Endodermal cell (in vitro differentiated cells): ENCODE measurements at places on chromosomes 1 and 21. TPM values are rescaled to one million over a fixed set of nuclear protein-coding genes. Genes with fewer than 3 reads are reported as not detected.

Gene AUNIP
- total RNA-seq, result 7.2 to 21.2 TPM (median 19.5 TPM) in 3 replicates

Gene LSS
- 56.7 to 85.3 TPM (median 59.3 TPM) in 3 replicates for total RNA-seq

Gene OR10Z1
- total RNA-seq, result not detected in 3 replicates

Gene PRAMEF15
- not detected in 2 replicates for total RNA-seq

Gene HAO2
- not detected in 2 replicates for total RNA-seq

Gene CRNN
- total RNA-seq, result not detected in 2 replicates

Gene CFHR1
- not detected in 2 replicates for total RNA-seq

Gene RGS13
- not detected in 2 replicates for total RNA-seq

Gene FAM151A
- total RNA-seq, result not detected in 2 replicates

Gene CD1C
- total RNA-seq, result not detected in 3 replicates

Gene TEX50
- not detected in 2 replicates for total RNA-seq

Gene ZNF683
- total RNA-seq, result not detected in 2 replicates

Gene GUCA2A
- total RNA-seq, result 1.9 and 2.3 TPM in 2 replicates

Gene KDM1A
- total RNA-seq, result 153 and 167 TPM in 2 replicates

Gene CLCA1
- total RNA-seq, result 0.24 and 0.36 TPM in 2 replicates

Gene RAB25
- 78.5 and 82.0 TPM in 2 replicates for total RNA-seq

Gene PAQR6
- total RNA-seq, result 8.5 and 12.2 TPM in 2 replicates

Gene VWA5B1
- 0.09 TPM in 1 of 3 replicates, not detected in the others for total RNA-seq

Gene XCL2
- not detected in 2 replicates for total RNA-seq

Gene WDR26
- 73.1 and 79.0 TPM in 2 replicates for total RNA-seq

Gene SUSD4
- total RNA-seq, result 0.53 to 0.99 TPM (median 0.58 TPM) in 3 replicates
